ENCODE measurements at places on chromosomes 2 and 18.

GRCh38 chr18:79872527-79873444 lies 75.0 kb downstream of the KCNG2 start:
- DNase-seq: no peak

DNA sequence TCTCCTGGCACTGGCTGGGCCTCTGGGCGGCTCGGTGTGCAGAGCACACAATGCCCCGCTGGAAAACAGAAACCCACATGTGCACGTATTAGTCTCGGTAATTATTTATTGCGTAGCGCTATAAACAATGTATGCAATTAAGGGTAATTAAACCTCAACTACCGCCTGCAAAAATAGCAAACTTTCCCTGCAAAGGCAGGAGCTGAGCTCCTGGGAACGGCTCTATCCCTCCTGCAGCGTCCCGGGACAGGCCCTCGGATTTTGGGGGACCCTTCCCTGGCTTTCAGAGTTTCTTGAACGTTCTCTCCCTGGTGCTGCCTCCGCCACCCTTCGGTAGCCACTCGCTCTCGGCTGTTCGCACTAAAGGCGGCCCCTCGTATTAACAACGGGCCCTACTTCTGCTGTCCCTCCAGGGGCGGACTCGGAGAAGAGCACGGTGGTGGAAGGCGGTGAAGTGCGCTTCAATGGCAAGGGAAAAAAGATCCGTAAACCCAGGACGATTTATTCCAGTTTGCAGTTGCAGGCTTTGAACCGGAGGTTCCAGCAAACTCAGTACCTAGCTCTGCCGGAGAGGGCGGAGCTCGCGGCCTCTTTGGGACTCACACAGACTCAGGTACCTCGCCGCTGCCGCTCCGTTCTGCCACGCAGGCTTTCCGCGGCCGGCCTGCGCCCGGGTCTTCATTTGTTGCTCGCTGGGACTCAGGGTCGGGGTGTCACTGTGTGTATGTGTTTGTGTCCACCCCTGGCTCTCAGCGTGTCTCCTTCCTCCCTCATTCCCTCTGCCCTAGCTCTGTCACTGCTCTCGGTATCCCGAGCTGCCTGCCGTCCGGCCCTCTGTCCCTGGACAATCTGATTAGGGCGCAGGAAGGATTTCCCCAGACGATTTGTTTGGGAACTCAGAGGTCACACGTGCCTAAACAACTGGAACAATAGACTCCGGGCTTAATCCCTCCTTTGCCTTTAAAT lies 1.2 kb downstream of the DLX1 start:
- DNase-seq: no peak

DNA sequence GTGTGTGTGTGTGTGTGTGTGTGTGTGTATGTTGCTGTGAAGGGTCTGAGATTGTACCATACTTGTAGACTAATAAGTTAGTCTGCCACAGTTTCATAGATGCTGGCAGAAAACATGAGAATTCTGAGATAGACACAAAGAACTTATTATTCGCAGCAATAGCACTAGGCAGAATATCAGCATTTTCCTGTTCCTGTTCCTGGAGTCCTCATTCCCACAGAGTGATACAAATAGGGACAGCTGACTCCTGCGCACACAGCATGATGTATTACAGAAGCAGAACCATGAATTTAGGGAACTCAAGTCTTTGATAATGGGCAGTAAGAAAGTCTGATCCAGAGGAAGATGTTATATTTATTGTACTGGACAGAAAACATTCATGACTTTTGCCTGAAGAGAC lies 1466.3 kb downstream of the DPP10 start:
- DNase-seq: no peak

GRCh38 chr2:216031960-216032689 lies 18.8 kb upstream of the MREG start:
- DNase-seq: no peak

GRCh38 chr18:824179-824578 lies 12.1 kb upstream of the YES1 start:
- no peak for DNase-seq

Data from germinal center (tissue), 1 donor.